ENCODE measurements at places on chromosomes 7 and 10. TPM values are rescaled to one million over a fixed set of nuclear protein-coding genes. Genes with fewer than 3 reads are reported as not detected.
A peak's percentile ranks its signal among the peaks of the same experiment; 100 is the strongest.

DNA sequence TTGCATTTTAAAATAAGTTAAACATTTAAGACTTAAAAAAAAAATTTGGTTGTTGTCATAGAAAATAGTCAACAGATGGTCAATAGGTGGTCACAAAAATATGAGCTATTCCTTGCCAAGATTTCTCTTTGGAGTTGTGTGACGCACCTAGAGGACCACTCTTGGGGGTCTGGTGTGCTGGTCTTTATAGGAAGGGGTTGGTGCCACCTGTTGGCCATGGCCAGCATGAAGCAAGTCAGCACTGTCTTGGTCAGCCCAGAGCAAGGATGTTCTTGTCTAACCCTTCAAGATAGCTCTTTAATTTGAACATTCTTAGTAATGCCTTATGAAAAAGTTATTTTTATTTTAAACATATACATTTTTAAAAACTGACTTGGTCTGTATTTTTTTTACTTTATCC lies 267.9 kb upstream of the CNTNAP2 start:
- no peaks in the 10 kb centered on the region for H3K4me1 ChIP-seq
- H3K27me3 ChIP-seq, result no peaks in the 10 kb centered on the region
- H3K27ac ChIP-seq, result no peak overlapping the region
- no peaks in the 10 kb centered on the region for H3K36me3 ChIP-seq
- H3K4me3 ChIP-seq, result no peak overlapping the region
- DNase-seq, result no peak

GIMAP7 gene
- 464 TPM for total RNA-seq

DNA sequence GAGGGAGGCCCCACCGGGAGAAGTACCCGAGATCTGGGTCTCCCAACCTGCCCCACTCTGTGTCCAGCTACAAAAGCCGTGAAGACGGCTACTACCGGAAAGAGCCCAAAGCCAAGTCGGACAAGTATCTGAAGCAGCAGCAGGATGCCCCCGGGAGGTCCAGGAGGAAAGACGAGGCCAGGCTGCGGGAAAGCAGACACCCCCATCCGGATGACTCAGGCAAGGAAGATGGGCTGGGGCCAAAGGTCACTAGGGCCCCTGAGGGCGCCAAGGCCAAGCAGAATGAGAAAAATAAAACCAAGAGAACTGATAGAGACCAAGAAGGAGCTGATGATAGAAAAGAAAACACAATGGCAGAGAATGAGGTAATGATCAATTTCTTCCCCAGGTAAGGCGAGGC lies 59.1 kb upstream of the PDCD4 start:
- no peak for DNase-seq
- H3K4me1 ChIP-seq, result no peaks in the 10 kb centered on the region
- no peaks in the 10 kb centered on the region for H3K36me3 ChIP-seq
- H3K4me3 ChIP-seq, result no peak overlapping the region
- H3K27me3 ChIP-seq, result no peaks in the 10 kb centered on the region

DNA sequence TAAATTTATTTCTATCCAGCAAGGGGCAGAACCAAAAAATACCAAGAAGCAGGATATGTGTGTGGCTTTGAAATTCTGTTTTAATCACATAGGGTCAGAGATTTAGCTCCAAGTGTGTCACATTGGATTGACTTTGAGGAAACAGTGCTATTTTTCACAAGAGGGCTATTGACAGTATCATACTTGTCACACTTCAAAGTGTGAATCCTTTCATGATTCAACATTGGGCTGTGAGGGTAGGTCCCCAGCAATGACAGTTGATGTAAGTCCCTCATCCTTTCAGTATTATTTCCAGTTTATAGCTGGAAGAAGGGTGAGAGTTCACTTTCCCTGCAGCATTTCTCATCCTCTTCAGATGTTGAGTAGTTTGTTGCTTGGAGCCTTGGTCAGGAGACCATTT lies 7.4 kb downstream of the CCNY start:
- H3K27ac ChIP-seq, result no peak overlapping the region
- peaks cover 75% of the 10 kb centered on the region for H3K4me1 ChIP-seq
- no peak for DNase-seq
- no peaks in the 10 kb centered on the region for H3K36me3 ChIP-seq

DNA sequence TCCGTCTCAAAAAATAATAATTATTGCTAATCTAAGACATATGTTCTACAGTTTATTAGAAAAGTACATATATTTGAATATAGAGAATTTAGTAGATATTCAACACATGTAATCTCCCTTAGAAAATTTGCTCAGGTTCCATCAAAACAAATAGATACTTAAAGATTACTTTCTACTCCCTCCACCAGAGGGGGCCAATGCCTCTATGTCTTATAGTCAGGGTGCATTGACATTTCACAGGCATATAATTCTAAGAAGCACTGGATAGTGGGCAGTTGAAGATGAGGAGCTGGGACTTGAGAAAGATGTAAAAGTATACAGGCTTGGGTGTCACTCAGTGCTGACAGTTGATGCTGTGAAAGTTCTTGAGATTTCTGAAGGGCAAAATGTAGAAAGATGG lies 301.6 kb upstream of the HPS1 start:
- H3K36me3 ChIP-seq, result no peaks in the 10 kb centered on the region
- no peaks in the 10 kb centered on the region for H3K27me3 ChIP-seq
- no peak for DNase-seq
- no peak overlapping the region for H3K27ac ChIP-seq
- H3K4me1 ChIP-seq, result no peaks in the 10 kb centered on the region
- H3K4me3 ChIP-seq, result no peak overlapping the region

GRCh38 chr10:116182426-116182825 lies 90.6 kb downstream of the GFRA1 start:
- no peak overlapping the region for H3K4me3 ChIP-seq
- no peaks in the 10 kb centered on the region for H3K27me3 ChIP-seq
- H3K4me1 ChIP-seq, result no peaks in the 10 kb centered on the region

DNA sequence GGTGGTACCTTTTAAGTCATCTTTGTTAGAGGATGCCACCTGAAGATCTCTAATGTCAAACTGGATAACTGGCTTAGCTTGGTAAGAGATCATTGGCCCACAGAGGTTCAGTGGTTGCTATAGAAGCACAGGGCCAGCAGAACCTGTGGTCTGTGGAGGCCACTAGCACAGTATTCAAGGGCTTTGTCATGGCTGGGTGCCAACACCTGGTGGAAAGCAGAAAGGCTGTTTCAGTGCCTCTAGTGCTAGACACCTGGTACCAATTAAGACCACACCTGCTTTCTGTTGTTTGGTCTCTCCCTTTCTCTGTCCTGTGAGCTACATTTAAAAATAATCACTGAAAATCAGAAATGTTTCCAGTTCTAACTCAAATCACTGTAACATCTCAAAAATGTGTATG lies 10.0 kb upstream of the PCGF5 start:
- no peak overlapping the region for H3K27ac ChIP-seq
- H3K4me3 ChIP-seq, result no peak overlapping the region
- peak; percentile 23 for DNase-seq
- H3K4me1 ChIP-seq, result peaks cover 47% of the 10 kb centered on the region

DNA sequence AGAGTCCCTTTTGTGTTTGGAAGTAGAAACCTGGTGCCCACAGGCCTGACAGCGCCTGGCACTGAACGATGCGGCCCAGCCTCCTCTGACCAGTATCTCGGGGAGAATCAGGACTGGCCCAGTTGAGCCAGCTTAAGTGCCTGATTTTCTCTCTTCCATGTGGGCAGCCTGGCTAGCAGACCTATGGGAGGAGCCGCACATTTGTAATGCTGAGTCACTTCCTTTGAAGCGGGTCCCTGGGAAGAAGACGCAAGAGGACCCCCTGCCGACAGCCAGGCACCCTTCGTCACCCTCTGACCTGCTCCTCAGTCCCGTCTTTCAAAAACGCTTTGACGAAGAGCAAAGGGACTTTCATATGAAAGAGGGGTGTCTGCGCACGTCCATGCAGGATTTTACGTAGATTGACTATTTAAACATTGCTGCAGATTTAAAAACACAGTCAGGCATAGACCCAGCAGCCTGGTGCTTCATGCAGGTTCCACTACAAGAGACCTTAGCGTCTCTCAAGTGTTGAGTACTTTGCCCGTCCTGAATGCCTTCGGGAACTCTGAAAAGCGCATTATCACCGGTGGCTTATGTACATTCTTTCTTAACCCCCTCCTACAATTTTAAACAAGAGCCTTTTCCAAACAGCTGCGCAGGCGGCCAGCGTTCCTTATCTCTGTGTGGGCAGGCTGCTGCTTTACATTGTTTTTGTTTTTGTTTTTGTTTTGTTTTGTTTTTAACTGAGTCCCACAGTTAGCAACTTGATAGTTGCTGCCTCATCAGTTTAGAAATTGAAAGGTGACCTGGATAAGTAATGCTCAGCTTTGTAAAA lies 36.5 kb upstream of the AP5Z1 start:
- H3K4me3 ChIP-seq, result no peak overlapping the region
- peaks cover 44% of the 10 kb centered on the region for H3K4me1 ChIP-seq
- H3K27me3 ChIP-seq, result no peaks in the 10 kb centered on the region

GRCh38 chr7:104979167-104979841 lies 34.7 kb upstream of the KMT2E start:
- H3K36me3 ChIP-seq, result no peaks in the 10 kb centered on the region
- H3K4me3 ChIP-seq, result no peak overlapping the region
- H3K27ac ChIP-seq, result no peak overlapping the region
- DNase-seq, result no peak
- H3K4me1 ChIP-seq, result peaks cover 24% of the 10 kb centered on the region

CNNM1 gene
- total RNA-seq, result 0.75 TPM

LRMDA gene
- not detected for total RNA-seq

DNA sequence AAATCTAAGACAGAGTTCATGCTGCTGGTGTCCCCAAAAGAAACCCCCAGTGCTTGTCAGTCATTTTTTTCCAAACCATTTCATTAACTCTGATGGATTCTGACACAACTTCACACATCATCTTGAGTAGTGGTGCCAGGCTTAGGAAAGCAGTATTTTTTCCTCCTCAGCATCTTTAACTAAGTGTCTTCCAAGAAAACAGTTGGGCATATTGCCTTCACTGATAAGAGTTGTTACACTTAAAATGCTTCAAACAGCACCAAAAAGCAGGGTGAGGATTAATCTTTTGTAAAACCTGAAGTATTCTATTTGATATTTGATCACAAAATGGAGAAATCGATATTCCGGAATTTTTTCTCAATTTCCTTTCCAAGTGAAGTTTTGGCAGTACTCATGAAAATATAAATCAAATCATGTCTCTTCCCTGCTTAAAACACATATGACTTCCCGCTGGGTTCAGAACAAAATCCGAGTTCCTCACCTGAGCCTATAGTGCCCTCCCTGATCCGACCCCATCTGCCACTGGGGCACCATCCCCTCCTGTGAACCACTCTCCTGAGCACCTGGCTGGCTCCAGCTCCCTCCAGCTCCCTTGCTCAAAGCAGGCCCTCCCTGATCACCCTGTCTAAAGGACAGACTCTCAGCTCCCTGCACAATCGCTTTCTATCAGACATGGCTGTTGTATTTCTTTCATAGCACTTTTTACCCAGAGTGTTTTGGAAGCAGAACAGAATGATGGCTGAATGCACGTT lies 61.6 kb downstream of the CYTH3 start:
- H3K27me3 ChIP-seq, result no peaks in the 10 kb centered on the region
- DNase-seq, result no peak
- no peaks in the 10 kb centered on the region for H3K4me1 ChIP-seq

DNA sequence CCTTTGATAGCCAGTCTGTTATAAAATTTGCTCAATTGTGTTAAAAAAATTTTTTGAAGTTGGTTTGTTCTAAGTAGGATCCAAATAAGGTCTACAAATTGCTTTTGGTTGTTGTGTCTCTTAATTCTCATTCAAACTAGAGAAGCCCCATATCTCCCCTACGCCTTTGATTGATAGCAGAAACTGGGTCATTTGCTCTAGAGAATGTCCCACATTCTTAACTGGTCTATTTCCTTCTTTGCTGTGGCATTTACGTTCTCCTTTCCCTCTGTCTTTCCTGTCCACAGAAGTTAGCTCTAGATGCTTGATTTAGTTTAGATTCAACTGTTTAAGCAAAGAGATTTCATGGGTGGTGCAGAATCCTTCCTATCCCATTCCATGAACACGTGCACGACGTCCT lies 174.6 kb upstream of the SVIL start:
- peaks cover 6% of the 10 kb centered on the region for H3K4me1 ChIP-seq
- H3K27me3 ChIP-seq, result no peaks in the 10 kb centered on the region
- no peak overlapping the region for H3K27ac ChIP-seq
- no peak overlapping the region for H3K4me3 ChIP-seq

ADAM22 gene
- total RNA-seq, result 5.2 TPM

TMEM213 gene
- total RNA-seq, result not detected

SFTPA1 gene
- total RNA-seq, result not detected

GRCh38 chr7:152176797-152177196 lies 151.3 kb downstream of the GALNT11 start:
- no peak for DNase-seq
- no peak overlapping the region for H3K27ac ChIP-seq
- no peak overlapping the region for H3K4me3 ChIP-seq
- no peaks in the 10 kb centered on the region for H3K4me1 ChIP-seq
- peaks cover 40% of the 10 kb centered on the region for H3K36me3 ChIP-seq

GRCh38 chr7:8455426-8455825 lies 22.0 kb downstream of the NXPH1 start:
- DNase-seq, result no peak
- H3K4me1 ChIP-seq, result no peaks in the 10 kb centered on the region
- H3K27ac ChIP-seq, result no peak overlapping the region
- H3K4me3 ChIP-seq, result no peak overlapping the region
- H3K36me3 ChIP-seq, result no peaks in the 10 kb centered on the region

- H3K36me3 ChIP-seq, result peaks cover 26% of the 10 kb centered on the region
- peaks cover 41% of the 10 kb centered on the region for H3K4me1 ChIP-seq
- peak overlapping the region; percentile 33 for H3K27ac ChIP-seq
- H3K27me3 ChIP-seq, result no peaks in the 10 kb centered on the region
- no peak overlapping the region for H3K4me3 ChIP-seq
- peak; percentile 49 for DNase-seq
These were observed 21.2 kb downstream of the ZMIZ2 start for GRCh38 chr7:44769776-44770294.

- H3K36me3 ChIP-seq, result peaks cover 10% of the 10 kb centered on the region
- DNase-seq, result no peak
- no peak overlapping the region for H3K27ac ChIP-seq
- H3K27me3 ChIP-seq, result no peaks in the 10 kb centered on the region
These were observed 123.4 kb downstream of the NEURL1 start for GRCh38 chr10:103616705-103617601.

- no peak overlapping the region for H3K27ac ChIP-seq
- no peaks in the 10 kb centered on the region for H3K36me3 ChIP-seq
These were observed 24.9 kb downstream of the COL28A1 start for GRCh38 chr7:7510794-7511193.

LRRC4 gene
- not detected for total RNA-seq

GRCh38 chr10:85643171-85643844 lies 723.3 kb downstream of the GRID1 start:
- H3K36me3 ChIP-seq, result no peaks in the 10 kb centered on the region
- no peak overlapping the region for H3K27ac ChIP-seq
- no peaks in the 10 kb centered on the region for H3K4me1 ChIP-seq
- no peak overlapping the region for H3K4me3 ChIP-seq
- no peaks in the 10 kb centered on the region for H3K27me3 ChIP-seq

CASP2 gene
- total RNA-seq, result 96.1 TPM

Measured in CD4-positive, alpha-beta memory T cell (primary cell).